Activated T-helper 1 cell treated with anti-CD3 and anti-CD28 coated beads, Interleukin-2, amount 50 U/mL, for 16 hours (primary cell): ENCODE measurements at places on chromosomes 6 and 20.

DNA sequence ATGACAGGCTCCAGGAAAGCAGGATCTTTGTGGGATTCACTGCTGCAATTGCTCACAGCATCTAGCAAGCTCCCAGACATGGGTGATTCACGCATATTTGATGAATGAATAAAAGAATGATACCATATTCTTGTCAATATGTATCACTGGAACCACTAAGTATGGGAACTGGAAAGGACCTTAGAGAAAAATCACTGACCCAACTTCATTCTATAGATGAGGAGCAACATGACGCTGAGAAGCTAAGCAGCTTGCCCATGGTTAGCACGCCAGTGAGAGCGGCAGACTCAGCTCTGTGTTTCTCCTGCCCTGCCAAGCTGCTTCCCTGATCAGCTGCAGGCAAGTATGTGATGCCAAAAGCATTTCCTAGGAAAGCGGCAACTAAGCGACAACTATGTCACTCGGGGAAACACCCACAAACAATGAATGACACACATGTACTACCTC is 66.8 kb downstream of the PPP1R3G start:
- no peak for DNase-seq

DNA sequence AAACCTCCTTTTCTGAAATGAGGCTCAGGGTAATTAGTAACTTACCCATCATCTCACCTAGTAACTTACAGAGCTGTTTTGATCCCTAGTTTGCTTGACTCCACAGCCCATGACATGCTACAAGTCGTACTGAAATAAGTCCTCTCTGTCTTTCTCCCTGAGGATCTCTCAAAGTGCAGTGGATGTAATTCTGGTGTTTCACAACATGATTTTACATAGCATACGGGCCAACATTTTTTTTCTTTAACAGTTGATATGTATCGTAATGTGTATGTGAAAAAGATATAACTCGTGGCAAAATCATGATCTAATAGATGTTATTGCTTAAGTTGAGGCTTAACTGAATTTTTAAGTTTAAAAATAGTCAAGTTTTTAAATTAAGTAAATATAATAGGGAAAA is 45.0 kb downstream of the TSHZ2 start:
- DNase-seq: no peak

- DNase-seq: no peak
Observed at GRCh38 chr20:35055445-35056276, 36.9 kb downstream of the TRPC4AP start.

DNA sequence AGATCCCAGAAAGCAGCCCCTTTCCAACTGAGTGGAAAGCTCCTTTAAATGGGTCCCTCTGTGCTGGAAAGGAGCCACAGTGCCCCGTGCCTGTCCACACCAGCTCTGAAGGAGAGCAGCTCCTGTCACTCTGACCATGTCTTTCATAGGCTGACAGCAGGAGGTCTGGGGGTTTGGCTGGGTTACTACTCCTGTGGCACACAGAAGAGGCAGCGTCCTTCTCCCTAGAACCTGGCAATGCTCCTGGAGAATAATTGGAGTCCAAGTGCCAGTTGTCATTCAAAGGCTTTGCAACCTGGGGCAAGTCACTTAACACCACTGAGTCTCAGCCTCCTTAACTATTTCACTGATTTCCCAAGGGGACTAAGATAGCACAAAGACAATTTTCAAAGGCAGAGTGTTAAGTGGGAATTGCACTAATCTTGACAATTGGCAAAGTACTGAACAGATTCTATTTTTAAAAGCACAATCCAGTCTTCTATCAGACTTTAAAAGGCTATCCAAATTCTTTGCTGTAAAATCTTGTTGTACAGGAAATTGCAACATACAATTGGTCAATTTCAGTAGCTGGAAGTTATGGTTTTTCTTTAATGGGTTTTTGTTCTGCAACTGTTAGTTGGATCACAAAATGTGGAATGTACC is 457.2 kb downstream of the KIF16B start:
- DNase-seq: no peak

- DNase-seq: peak; percentile 6
Observed at GRCh38 chr6:17086469-17086868, 15.4 kb upstream of the STMND1 start.

- DNase-seq: no peak
Observed at GRCh38 chr20:60167812-60168211, 209.6 kb downstream of the CDH26 start.

- no peak for DNase-seq
Observed at GRCh38 chr6:72819609-72820008, 197.7 kb downstream of the KCNQ5 start.

GRCh38 chr6:78962448-78962847 is 95.1 kb downstream of the IRAK1BP1 start:
- DNase-seq: no peak

DNA sequence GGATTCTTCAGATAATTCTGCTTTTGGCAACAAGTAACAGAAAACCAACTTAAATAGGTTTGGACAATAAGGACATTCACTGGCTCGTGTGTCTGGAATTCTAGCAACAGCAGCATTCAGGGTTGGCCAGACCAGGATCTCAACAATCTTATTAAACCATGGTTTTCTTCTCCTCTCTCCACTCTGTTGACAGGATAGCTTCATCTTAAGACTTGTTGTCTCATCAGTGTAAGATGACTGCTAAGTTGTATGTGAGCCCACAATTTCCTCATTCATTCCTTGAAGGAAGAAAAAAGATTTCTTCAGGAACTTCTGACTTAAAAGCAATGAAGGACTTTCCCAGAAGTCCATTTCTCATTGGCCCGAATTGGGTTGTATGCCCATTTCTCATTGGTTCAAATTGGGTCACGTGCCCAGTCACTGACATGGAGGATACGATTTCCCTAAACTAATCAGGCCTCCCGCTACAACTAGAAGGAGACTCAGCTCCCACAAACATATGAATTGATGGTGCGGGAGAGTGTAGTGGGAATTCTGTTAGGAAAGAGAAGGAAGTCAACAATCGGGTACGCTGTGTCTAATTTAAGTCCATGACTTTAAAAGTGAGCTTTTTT is 83.7 kb downstream of the SLC22A3 start:
- DNase-seq: no peak

DNA sequence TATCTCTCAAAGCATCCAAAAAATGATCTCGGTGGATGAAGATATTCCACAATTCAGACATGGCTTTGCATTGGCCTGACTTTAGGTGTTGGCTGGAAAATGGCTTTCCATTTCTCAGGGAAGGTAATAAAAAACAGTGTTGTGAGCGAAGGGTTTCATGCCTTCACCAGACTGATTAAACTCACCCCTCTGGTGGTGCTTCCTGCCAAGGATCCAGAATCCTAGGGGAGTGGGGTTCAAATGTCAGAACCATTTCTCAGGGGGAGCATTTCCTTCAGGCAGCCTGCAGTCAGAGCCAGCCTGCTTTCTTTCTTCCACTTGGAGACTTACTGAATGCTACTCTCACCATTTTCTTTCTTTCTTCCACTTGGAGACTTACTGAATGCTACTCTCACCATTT is 45.7 kb upstream of the SMIM28 start:
- DNase-seq: no peak

DNA sequence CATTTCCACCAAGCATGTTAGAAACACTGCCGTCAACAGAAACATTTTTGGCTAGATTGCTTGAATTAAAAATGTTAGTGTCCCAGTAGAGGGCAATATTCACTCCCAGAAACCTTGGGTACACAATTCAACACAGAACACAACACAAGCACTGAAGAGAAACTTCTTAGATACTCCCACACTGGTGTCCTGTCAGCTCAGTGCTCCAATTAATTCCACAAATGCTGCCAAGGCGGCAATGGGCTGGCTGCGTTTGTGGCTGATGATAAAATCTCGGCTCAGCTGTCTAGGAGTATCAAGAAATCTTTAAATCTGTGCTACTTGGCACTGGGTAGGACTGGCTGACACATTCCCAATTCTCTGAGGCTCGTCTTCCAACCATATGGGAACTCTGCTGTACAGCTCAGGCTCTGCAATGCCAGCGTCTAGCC is 39.3 kb downstream of the BEND3 start:
- DNase-seq: no peak

DNA sequence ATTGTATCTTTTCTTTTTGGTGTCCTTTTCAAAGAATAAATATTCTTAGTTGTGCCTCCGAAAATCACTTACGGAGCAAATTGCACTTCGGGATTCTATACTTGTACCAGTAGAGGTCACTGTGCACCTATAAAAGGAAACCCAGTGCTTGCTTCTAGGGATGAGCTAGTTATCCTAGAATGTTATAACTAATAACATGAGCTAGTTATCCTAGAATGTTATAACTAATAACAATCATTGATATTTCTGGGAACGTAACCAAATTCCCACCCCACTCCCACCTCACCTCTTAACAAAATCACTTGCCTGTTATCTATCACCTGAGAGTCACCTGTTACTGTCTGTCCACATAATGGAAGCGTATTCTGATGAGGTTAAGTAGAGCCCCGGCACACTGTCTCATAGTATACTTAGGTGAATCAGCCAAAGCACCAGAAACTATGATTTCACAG is 126.9 kb upstream of the TIAM2 start:
- no peak for DNase-seq

DNA sequence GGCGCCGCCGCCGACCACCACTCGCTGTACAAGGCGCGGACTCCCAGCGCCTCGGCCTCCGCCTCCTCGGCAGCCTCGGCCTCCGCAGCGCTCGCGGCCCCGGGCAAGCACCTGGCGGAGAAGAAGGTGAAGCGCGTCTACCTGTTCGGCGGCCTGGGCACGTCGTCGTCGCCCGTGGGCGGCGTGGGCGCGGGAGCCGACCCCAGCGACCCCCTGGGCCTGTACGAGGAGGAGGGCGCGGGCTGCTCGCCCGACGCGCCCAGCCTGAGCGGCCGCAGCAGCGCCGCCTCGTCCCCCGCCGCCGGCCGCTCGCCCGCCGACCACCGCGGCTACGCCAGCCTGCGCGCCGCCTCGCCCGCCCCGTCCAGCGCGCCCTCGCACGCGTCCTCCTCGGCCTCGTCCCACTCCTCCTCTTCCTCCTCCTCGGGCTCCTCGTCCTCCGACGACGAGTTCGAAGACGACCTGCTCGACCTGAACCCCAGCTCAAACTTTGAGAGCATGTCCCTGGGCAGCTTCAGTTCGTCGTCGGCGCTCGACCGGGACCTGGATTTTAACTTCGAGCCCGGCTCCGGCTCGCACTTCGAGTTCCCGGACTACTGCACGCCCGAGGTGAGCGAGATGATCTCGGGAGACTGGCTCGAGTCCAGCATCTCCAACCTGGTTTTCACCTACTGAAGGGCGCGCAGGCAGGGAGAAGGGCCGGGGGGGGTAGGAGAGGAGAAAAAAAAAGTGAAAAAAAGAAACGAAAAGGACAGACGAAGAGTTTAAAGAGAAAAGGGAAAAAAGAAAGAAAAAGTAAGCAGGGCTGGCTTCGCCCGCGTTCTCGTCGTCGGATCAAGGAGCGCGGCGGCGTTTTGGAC is 2.0 kb downstream of the SOX4 start:
- no peak for DNase-seq

DNA sequence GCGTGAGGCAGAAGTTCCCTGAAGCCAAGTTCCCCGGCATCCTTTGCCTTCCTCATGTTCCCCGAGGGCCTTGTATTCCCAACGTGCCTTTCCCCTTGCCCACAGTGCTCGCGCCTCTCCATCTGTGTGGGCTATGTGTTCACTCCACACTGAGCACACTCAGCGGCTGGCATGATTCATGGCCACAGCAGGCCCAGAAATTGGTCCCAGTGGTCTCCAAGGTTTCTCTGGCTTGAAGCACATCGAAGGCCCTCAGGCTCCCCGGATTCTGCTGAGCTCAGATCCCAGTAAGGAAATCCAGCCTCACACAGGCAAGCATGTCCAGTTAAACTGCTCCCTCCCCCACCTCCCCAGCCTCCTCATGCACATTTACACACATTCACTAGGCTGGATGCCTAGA is 123.6 kb downstream of the ISM1 start:
- DNase-seq: no peak

- DNase-seq: no peak
Observed at GRCh38 chr6:151847064-151847463, 39.6 kb downstream of the ESR1 start.

- DNase-seq: no peak
Observed at GRCh38 chr6:94464018-94464510, 1044.7 kb upstream of the EPHA7 start.

DNA sequence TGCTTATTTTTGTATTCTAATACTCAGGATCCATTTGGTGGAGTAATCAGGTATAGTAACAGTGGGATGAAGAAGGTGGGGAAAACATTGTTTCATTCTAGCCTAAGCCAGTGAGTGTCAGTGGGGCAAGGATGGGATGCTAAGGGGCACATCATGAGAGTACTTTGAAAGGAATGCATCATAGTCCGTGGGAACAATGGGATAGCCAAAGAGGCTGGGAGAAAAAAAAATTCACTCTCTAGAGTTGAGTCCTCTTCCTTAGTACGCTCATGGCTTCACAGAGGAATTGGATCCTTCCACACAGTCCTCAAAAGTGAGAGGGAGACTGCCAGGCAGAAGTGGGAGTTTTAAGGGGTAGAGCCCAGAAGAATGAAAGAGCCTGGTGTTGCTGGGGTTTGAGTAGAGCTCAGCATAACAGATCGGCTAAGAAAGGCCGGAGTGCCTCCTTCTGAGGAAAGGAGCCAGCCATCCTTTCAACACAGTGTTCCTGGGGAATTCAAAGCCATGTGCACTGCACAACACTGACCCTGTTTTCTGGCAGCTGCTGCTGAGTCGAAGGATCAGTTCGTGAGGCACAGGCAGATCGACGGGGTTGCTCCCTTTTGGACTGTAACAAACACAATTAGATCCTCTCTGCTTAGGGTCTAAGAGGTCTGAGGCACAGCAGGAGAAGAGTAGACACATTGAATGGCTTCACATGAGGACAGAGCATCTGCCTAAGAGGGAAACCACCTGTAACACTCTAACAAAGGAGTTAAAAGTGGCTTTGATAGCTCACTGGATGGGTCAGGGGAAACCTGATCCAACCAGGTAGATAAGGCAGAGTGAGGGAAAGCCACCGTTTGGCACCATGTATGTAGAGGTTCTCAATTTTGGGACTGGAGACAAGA is 61.2 kb downstream of the ELOVL5 start:
- DNase-seq: no peak

- no peak for DNase-seq
Observed at GRCh38 chr20:47165376-47165865, 191.1 kb downstream of the ZMYND8 start.

GRCh38 chr6:11598687-11599086 is 61.1 kb downstream of the TMEM170B start:
- DNase-seq: no peak

DNA sequence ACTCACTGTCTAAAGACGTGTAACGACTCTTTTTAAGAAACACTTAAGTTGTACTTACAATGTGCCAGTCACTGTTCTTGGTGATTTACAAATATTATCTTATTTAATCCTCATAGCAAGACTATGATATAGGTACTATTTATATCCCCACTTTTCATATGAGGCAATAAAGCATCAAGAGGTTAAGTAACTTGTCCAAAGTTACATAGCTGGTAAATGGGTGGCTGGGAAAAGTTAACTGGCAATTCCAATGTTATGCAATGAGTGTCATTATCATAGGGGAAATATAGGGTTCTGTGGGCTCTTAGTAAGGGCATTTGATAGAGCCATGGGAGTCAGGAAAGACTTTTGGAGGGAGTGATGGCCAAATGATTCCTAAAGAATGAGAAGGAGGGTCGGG is 21.4 kb upstream of the RIPOR2 start:
- no peak for DNase-seq
